ENCODE measurements at places on chromosomes 12 and 14. TPM values are rescaled to one million over a fixed set of nuclear protein-coding genes. Genes with fewer than 3 reads are reported as not detected.

DNA sequence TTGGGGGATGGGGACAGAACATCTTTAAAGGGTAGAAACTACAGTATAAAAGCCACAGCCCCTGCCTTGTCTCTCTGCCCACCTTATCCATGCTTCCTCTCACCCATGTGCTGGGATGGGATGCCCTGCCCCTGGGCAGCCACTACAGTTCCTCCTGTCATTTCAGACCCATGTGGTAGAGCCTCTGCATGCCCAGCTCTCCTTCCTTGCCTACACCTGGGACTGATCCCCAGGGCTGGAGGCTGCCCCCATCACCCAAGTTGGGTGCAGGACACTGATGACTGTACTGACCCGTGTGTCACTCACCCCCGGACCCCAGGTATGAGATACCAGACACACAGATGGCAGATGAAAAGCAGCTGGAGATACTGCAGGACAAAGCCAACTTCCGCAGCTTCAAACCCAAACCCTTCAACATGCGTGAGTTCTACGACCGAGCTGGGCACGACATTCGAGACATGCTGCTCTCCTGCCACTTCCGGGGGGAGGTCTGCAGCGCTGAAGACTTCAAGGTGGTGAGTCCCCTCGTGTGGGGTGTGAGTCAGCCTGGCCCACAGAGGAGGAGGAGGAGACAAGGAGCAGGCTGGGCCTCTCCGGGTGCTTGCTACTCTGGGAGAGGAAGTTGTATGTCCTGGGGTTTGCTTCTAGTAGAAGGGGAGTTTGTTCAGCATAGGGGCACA lies 2.2 kb downstream of the ASIC1 start:
- DNase-seq: no peak

The FAM186B gene
- total RNA-seq: 0.48 TPM

The PMCH gene
- not detected for total RNA-seq

DNA sequence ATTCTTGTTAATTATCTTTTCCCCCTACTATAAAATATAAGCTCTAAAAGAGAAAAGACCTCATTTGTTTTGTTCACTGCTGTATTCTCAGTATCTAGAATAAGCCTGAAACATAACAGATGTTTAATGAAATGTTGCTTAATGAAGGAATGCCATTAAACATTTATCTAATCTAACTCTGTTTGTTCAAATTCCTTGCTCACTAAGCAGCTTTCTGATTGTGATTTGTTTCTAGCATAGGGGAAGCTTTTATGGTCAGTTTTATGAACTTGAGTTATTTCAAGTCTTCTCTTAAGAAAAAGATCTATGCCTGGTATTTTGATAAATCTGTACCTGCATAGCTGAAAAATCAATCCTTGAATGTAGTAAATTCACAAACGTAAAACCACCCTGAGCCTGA lies 308.6 kb downstream of the CCDC91 start:
- no peak for DNase-seq

DNA sequence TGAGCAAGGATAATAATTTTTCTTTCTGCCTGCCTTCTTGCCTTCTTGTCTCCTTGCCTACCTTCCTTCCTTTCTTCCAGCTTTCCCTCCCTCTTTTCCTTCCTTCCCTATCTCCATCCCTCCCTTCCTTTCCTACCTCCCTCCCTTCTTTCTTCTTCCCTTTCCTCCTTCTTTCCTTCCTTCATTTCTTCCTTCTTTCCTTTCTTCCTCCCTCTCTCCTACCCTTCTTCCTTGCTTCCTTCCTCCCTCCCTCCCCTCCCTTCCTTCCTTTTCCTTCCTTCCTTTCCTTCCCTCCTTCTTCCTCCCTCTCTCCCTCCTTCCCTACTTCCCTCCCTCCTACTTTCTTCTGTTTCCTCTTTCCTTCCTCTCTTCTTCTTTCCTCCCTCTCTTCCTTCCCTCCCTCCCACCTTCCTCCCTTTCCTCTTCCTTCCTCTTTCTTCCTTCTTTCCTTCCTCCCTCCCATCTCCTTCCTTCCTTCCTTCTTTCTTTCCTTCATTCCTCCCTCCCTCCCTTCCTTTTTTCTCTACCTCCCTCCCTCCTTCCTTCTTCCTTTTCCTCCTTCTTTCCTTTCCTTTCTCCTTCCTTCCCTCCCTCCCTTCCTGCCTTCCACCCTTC lies 329.8 kb downstream of the APAF1 start:
- DNase-seq: no peak

DNA sequence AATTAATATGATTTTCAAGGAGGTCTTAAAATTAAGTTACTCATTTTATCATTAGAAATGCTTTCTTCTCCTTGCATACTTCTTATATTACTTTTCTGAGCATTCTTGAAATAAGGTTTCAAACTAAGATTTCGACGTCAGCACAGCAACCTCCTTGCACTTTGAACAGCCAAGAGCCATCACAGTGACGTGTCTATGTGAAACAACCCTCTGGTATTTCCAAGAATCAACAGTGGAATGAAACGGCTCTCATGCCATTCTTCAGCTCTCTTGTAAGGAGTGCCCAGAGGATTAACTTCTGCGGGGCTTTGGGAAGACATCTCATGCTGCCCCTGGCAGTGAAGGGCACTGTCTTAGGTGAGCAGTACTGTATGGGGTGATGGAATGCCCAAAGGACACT lies 109.2 kb downstream of the EFCAB11 start:
- DNase-seq: no peak

- DNase-seq: no peak
Observed at GRCh38 chr12:98385641-98386040, 129.7 kb upstream of the TMPO start.

DNA sequence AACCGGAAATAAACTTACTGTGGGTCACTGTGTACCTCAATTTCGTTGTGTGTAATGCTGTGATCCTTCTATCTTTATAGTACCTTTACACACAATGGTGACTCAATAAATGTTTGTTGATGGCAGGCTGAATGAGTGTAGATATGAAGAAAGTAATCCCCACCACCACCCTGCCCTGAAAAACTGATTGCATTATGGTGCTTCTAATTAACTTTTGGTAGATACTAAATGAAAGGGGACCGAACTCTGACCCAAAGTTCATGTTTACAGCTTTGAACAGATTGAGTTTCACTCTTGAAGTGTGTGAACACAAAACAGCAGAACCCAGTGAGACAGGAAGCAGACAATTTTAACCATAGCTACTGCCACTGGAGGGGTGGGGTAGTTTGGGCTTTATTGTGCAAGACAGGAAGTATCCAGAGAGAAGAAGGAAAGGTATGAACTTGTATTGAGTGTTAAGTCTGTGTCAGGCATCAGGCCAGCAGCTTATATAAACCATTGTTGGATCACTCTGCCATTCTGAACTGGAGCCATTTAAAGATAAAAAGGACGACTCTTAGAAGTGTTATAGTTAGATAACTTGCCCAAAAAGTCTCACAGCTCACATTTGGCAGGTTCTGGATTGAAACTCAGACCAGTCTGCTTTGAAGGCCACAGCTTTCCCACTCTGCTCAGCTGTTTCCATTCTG lies 197.0 kb upstream of the AMIGO2 start:
- no peak for DNase-seq

DNA sequence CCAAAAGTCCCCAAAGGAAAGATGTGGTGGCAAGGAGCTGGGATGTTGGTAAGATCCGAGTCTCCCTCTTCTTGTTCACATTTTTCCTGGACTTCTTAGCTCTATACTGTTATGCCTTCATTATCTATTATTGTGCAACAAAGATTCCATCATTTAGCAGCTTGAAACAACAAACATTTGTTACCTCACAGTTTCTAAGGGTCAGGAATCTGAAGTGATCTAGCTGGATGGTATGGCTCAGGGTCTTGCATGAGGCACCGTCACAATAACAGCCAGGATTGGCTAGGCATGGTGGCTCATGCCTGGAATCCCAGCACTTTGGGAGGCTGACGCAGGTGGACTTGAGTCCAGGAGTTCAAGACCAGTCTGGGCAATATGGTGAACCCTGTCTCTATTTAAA lies 51.1 kb upstream of the KRAS start:
- DNase-seq: no peak

DNA sequence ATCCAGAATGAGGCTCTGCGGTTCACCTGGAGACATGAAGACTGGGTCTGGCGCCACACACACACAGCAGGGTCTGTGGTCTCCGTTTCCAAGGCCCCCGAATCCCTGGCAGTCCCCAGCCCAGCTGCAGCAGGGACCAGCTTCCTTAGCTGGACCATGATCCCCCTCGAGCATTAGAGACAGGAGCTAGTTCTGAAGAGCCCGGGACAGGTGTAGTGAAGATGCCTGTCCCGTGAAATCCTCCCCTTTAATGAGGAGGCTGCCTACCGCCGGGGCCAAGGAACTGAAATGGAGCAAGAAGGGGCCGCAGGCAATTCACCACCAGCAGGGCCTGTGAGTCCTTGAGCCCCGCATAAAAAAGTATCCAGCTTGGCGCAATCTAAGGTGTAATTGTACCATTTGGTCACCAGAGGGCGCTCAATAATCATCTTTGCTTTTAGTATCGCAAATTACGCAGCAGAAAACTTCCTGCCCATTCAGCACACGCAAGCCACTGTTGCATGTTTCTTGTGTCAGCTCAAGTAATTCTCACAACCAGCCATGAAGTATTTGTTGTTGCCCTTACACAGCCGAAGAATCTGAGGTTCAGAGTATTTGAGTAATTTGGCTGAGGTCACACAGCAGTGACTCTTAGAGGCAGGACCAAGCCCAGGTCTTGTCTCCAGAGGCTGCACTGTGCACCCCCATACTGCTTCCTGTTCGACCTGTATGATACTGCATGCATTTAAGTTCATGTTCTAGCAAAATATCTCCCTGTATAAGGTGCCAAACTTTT lies 54.3 kb upstream of the PPP2R5C start:
- no peak for DNase-seq

The IL26 gene
- not detected for total RNA-seq

GRCh38 chr14:58637391-58638230 lies at the start of gene DACT1:
DACT1 (plus strand) TSS chr14:58637962; CDS start chr14:58638203, 241 bp downstream.
- peak; percentile 82 for DNase-seq

DNA sequence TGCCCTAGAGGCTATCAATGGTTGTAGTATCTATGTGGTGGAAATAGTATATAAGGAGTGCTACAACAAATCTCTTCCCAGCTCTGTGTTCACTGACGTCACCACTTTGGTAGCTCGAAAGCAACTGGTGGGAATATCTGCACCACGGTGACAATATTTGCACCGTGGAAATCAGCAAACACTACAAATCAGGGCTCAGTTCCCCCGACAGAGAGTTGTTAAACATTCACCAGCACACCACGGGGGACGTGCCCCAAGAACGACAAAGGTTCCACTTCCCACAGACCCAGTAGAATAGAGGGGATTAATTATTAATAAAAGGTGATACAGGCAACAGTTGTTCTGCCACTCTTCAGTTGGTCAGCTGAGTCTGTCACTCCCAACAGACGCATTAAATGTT lies 98.4 kb downstream of the CCDC60 start:
- DNase-seq: no peak

The SERPINA1 gene
- 6.0 TPM for total RNA-seq

The CISTR gene
- total RNA-seq: 0.75 TPM

- DNase-seq: no peak
Observed at GRCh38 chr12:64124511-64125197, 97.4 kb downstream of the KICS2 start.

The GLS2 gene
- total RNA-seq: 0.38 TPM

The KLHDC1 gene
- 6.6 TPM for total RNA-seq

DNA sequence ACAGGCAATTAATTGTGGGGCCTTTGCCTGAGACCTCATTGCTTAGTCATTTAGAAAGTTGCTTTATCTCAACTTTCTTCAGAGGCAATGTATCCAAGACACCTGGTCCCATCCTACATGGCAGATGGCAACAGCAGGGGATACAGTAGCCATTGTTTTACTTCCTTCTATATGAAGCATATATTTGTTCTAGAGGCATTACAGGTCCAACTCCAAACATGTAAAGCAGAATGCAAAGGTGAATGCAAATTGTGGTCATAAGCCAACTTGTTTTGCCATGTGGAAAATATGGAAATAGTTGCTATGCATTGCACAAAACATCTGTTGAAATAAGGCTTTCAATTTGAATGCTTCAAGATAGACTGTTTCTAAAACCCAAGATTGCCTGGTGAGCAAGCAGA lies 109.8 kb upstream of the BCAT1 start:
- DNase-seq: no peak

The TMEM229B gene
- 1.6 TPM for total RNA-seq

- DNase-seq: no peak
Observed at GRCh38 chr12:50066402-50066801, 9.0 kb downstream of the ASIC1 start.

The NYNRIN gene
- total RNA-seq: 5.0 TPM

DNA sequence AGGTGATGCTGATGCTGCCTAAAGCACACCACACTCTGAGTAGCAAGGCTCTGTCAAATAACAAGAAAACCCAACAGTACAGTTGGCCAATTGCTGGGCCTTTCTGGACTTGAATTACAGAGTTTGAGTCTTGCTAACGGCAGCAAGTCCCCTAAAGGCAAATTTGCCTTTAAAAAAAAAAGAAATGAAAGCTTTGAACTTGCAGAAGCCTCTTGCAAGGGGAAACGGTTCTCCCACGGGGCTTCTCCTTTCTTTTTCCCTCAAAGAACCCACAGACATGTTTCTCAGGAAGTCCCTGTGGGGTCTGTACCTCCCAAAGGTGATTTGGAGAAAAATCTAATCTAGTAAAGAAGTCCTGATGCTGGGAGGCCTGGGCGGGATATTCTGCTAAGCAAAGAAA lies 191.3 kb upstream of the MYL2 start:
- DNase-seq: no peak

DNA sequence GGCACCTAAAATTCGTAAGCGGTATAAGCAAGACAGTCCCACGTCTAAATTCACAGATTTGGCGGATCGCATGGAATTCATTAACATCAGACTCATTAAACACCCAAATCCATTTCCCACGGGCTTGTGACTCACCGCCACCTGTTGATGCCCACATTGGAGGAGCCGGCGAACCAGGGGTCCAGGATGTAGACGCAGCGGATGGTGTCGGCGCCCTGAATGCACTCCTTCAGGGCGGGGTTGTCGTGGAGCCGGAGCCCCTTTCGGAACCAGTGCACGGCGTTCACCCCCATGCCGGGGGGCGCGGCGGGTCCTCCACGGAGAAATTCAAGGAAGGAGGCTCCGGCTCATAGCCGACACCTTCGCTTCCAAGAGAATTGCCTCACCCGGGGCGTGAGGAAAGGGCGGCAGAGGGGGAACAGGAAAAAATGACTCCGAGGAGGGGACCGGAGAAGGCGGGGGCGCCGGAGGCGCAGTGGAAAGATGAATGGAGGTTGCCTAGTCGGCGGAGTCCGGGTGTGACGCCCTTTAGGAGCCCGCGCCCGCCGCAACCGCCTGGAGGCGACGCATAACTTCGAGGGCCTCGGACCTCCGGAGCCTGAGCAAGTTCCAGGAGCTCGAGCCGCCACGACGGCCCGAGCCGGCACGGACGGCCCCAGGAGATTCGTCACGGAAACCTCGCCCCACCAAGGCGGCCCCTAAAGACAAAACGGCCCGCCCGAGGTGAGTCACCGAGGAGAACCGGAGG lies 506 bp downstream of the CRY1 start:
- DNase-seq: no peak

DNA sequence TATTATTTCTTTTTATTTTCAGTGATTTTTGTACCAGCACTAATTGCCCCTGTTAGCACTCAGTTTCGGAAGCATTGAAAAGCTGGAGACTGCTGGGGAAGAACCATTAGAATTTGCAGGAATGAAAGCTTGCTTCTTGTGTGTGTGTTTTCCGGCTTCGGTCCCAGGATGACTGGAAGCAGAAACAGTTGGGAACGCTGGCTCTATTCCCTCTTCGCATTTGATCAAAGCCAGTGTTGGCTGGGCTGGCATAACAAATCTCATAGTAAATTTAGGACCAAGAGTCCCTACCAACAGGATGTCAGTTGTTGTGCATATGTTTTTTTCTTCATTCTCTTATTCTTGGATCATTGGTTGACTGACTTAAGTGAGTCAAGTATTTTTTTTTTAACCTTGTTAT lies 53.6 kb upstream of the TRAF3 start:
- no peak for DNase-seq

GRCh38 chr14:55628426-55628825 lies 48.4 kb downstream of the KTN1 start:
- DNase-seq: no peak

The C12orf50 gene
- total RNA-seq: 0.05 TPM
